Caco-2 (cell line): ENCODE measurements at places on chromosomes 2 and 18.

DNA sequence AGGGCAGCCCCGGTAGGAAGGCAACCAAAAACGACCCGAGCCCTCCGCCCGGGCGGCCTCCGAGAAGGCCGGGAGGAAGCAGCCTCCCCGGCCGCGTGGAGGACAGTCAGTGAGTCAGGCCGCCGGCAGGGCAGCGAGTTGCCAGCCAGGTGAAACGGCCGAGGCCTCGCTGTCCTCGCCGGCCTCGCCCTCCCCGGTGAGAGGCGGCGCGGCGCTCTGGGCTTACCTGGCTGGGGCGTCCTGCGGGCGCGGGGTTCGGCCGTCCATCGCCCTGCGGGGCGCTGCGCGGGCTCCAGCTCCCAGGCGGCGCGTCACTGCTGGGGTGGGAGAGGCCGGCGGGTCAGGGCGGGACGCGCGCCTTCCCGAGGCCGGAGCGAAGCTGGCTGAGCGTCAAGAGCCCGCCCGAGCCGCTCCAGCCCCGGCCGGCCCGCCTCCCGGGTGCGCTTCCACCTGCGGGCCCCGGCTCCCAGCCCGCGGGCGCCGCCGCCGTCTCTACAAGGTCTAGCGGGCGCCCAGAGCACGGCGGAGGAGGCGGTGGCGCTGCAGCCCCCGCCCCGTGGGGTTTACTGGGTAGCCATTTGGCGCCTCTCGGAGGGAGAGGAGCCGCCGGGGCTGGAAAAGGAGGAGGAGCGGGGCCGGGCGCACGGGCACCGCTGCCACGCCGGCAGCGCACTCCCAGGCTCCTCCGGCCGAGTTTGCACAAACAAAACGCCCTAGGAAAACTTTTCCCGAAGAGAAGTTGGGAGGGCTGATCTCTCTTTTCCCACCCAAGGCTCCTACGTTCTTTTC, 499 bp downstream of the COBLL1 start:
- peak; percentile 92 for DNase-seq

- peak; percentile 71 for DNase-seq
Measured at GRCh38 chr2:73070643-73071359, 711 bp downstream of the SFXN5 start.

- no peak for DNase-seq
Measured at GRCh38 chr2:46091961-46092667, 205.1 kb upstream of the EPAS1 start.

DNA sequence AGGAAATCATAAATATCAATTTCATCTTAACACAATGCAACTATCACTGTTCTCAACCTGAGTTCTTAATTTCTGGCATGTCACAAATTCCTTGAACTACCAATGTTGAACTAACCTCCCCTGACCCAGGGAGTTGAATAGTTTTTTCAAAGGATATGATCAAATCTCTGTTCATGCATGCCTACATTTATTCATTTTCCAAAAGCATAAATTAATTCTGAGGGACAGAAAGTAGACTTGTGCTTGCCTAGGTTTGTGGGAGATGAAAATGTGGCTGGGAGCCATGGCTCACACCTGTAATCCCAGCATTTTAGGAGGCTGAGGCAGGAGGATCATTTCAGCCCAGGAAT, 175.7 kb downstream of the TGIF1 start:
- DNase-seq: no peak

DNA sequence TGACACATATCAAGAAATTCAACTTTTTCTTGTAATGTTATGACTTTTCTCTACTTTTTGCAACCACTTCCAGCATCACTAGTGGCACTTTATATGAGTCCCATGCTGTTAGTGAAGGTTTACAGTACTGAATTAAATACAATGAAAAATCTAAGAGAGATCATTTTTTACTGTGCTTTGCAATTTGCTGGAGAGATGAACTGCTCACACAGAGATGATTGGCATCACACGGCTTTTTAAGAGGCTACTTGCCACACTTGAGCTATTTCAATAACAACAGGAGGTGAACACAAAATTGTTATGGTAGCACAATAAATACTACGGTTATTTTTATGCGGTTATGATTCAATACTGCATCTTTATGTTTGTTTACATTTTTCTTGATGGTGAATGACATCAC, 88.9 kb downstream of the DAW1 start:
- DNase-seq: no peak

- DNase-seq: no peak
Measured at GRCh38 chr18:5414546-5414945, 119.0 kb upstream of the ZBTB14 start.

- no peak for DNase-seq
Measured at GRCh38 chr18:68447286-68447685, 267.6 kb downstream of the TMX3 start.

DNA sequence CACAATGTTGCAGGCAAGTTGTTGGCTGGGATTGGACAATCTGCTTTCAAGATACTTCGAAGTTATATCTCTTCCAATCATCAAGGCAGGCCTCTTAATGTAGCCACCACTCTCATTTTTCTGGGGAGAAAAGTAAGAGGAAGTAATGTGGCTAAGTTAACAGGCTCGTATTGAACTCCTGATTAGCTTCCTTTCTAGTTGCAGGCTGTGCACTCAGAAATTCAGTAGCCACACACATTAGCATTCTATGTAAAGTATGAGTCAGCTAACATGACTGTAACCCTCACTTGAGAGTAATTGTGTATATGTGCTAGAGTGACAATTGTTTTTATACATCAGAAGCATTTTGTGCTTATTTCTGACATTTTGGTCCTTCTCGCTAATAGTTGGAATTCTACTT, 3.3 kb downstream of the TWSG1 start:
- DNase-seq: no peak

DNA sequence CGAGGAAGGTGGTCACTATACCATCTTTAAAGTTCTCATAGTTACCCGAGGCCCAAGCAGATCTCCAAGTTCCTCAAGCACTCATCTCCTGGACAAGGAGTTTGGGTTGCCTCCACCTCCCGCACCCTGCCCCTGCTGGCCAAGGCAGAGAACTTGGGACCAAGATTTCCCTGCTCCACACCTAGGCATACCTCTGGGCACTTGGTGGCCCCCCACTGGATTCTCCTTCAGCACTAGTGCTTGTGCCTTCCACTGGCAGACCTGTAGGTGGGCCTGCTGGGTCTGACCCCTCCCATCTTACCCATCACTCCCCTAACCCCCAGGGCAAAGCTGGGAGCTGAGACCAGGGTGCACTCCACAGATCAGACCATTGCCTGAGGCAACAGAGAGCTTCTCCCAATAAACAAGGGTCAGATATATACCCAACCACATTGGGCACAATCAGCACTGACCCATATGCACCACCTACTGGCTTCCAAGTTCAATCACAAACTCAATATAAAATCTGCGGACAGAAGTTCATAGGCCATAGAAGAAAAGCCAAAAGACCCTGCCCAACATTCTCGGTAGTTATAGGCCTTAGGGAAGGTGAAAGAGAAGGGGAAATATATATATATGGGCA, 244.2 kb downstream of the EXOC6B start:
- peak; percentile 35 for DNase-seq

GRCh38 chr2:37625156-37625555, 46.3 kb downstream of the CDC42EP3 start:
- no peak for DNase-seq

DNA sequence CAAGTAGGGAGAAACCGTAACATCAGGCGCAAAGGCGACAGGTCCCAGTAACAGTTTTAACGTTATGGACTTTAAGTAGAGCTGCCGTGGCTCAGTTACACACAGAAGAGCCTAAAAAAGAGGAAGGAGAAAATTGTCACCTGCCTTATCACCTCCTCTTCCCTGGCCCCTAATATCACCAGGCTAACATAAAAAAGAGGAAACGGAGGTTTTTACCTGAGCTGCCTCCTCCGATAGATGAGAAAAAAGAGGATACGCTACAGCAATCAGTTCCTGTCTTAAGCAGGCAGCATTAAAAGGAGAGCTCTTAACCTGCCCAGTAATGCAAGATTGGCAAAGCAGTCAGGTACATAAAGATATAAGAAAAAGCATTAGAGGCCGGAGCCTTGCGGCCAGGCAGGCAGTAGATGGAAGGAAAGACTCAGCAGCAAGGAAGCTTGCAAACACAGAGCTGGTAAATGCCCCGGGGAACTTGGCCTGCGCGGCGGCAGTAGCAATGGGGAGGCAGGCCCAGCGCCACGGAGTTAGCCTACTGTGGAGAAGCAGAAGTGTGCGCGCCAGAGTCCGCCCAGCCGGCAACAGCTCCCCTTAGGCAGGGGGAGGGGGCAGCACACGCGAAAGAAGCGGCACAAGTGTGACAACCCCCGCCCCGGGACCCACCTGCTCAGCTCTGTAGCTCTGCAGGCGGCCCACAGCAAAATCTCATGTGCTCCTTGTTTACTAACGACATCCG, 116.3 kb upstream of the SCN7A start:
- DNase-seq: no peak

DNA sequence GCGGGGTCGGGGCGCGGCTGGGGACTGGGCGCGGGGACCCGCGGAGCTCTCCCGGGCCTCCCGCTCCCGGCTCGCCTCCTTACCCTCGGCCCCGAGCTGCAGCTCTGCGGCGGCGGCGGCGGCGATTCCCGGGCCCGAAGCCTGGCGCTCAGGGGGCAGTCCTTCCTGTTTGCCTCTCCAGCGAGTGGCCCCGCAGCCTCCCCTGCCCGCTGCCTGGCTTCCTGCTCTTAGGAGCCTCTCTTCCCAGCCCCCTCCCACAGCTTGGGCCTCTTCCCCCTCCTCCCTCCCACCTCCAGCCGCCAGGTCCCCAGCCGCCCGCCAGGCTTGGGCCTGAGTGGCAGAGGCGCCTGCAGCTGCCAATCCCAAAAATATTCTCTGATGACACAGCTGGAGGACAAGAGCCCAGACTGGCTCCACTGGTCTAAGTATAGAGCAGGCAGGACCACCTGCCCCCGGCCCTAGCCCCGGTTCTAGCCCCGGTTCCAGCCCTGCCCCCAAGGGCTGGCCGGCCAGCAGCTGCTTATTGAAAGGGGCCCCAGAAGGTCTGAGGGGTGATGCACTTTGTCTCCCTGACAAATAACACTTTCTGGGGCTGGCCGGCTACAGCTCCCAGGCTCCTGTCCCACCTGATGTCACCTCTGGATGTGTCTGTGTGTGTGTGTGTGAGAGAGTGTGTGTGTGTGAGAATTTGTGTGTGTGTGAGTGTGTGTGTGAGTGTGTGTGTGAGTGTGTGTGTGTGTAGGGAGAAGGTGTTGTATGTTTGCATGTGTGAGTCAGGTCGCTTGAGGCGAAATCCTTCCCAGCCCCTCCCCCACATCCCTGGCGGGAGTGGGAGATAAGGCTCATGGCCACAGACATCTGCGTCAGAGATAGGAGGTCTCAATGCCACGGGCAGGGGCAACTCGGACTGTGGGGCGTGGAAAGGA, at the start of gene OBSL1:
TSS of gene OBSL1 (minus strand) at position 229 of the 926 bp plus-strand sequence. CDS start 307 bp downstream, outside the sequence.
- DNase-seq: peak; percentile 92

DNA sequence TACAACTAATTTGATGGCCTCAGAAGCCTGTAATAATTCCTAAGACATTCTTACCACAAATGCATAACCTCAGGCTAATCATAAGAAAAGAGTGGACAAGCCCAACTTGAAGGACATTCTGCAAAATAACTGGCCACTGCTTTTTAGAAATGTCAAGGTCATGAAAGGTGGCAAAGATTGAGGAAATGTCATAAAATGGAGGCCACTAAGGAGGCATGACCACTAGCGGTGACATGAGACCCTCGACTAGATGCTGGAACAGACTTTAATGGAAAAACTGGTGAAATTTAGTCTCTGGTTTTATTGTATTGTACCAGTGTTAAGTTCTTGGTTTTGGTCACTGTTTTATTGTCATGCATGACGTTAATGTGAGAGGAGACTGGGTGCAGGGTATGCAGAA, 78.6 kb downstream of the SP3 start:
- no peak for DNase-seq

DNA sequence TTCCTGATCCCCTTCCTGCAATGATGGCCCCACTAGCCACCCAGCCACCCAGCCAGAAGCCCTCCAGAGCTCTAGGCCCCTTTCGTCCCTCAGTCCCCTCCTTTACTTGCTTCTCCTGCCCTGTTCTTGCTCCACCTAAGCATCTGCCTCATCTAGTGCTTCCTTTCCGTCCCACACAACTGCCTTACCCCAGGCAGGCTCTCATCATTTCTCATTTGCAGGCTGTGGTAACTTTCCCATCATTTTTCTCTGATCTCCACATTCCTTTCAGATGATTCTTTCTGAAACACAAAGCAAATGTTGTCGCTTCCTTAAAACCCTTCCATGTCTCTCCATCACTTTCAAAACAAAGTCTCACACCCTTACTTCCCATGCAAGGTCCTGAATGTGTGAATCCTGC, 459.8 kb downstream of the METTL4 start:
- no peak for DNase-seq

DNA sequence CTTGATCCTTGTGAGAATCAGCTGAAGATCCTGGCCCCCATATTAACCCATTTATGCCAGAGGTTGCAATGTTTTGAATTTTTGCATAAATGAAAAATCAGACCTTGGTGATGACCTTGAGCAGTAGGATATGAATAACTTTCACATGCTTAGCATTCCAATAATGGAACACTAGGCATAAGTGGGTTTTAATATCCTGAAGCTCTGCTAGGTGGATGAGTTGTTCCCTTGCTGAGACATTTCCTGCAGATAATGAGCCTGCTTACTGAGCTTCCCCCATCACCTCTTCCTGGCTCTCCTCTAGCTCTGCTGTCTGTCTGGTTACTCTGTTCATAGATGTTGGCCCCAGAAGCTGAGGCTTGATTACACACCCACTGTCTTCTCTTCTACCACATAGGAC, 25.5 kb upstream of the SEC11C start:
- no peak for DNase-seq

DNA sequence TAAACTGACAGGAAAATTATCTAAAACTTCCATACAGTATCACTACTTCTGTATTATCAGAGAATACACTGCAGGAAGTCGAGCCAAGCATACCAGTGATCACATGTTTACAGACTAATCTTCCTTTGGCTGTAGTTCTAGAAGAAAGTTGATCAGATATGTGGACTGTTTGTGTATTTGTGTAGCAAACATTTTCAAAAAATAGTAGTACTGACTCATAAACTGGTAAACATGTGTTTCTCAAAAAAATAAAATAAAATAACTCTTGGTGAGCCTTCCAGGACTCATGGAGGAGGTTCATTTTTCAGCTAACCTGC, 148.9 kb upstream of the SLC39A10 start:
- DNase-seq: no peak
